ENCODE measurements at places on chromosomes 13 and 19. TPM values are rescaled to one million over a fixed set of nuclear protein-coding genes. Genes with fewer than 3 reads are reported as not detected.
A peak's percentile ranks its signal among the peaks of the same experiment; 100 is the strongest.

DNA sequence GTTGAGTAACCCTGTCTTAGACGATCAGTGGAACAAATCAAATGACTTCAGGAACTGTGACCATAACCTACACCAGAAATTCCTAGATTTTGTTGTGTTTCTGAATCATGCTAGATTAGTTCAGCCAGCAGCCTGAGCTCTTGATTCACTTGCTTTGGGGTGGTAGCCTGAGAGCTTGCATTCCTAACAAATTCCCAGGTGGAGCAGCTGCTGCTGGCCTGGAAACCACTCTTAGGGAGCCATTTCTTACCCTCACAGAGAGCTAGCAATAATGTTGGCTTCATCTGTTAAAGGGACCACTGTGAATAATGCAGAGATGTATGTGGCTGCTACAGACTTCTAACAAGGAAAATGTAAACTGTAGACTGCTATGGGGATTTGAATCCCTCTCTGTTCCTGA, 388.1 kb upstream of the PRR20A start:
- H3K27ac ChIP-seq: no peak overlapping the region
- no peak for DNase-seq
- no peaks in the 10 kb centered on the region for H3K27me3 ChIP-seq
- no peaks in the 10 kb centered on the region for H3K36me3 ChIP-seq
- no peaks in the 10 kb centered on the region for H3K4me1 ChIP-seq

DNA sequence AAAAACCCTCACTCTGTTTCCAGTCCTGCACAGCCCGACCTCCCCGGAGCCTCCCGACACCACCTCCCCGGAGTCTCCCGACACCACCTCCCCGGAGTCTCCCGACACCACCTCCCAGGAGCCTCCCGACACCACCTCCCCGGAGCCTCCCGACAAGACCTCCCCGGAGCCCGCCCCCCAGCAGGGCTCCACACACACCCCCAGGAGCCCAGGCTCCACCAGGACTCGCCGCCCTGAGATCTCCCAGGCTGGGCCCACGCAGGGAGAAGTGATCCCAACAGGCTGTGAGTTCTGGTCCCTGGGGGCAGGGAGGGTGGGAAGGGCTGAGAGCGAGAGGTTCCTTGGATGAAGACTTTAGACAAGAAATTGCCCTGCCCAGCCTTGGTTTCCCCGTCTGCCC, 5.4 kb downstream of the MADCAM1 start:
- peaks cover 3% of the 10 kb centered on the region for H3K4me1 ChIP-seq
- peaks cover 14% of the 10 kb centered on the region for H3K27me3 ChIP-seq

- H3K27ac ChIP-seq: no peak overlapping the region
- no peak overlapping the region for H3K4me3 ChIP-seq
- no peaks in the 10 kb centered on the region for H3K4me1 ChIP-seq
- no peaks in the 10 kb centered on the region for H3K36me3 ChIP-seq
- peak; percentile 13 for DNase-seq
Observed at GRCh38 chr13:32195713-32196112, 119.5 kb downstream of the ZAR1L start.

The FGF9 gene
- 0.33 TPM for total RNA-seq
